ENCODE measurements at places on chromosomes 2 and 18.

DNA sequence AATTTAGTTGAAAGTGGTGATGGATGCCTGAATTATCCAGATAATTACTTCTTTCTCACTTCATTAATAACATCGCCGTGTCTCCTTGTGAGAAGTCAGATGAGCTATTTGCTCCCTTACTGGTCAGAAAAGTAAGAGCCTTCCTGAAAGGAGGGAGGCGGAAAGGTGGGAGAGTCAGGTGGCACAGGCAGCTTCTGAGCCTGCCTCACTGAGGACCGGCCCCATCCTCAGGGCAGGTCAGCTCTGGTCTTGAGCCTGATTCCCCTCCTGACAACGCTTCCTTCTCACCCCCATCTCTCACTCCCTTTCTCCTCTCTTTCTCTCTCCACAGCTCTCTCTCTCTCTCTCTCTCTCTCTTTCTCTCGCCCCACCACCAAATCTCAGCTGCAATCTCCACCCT lies 10.1 kb upstream of the APOB start:
- no peak for DNase-seq

DNA sequence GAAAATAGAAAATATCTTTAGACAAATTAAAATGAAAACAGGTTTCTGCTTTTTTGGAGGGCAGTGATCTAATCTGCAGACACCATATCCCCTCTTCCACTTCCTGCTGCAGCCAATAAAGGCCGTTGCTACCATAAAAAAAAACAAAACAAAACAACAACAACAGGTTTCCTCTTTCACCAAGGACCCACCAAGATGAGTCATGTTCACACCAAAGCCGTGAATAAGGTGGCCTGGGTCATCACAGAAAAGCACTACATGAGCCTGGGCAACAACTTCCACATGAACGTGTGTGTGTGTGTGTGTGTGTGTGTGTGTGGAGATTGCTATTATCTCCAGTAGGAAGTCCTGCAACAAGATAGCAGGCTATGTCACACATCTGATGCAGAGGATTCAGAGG lies 24.8 kb upstream of the TFCP2L1 start:
- DNase-seq: peak; percentile 57

- no peak for DNase-seq
These were observed 10.0 kb upstream of the STARD7 start for GRCh38 chr2:96218508-96219131.

- DNase-seq: no peak
These were observed 100.6 kb downstream of the MSH2 start for GRCh38 chr2:47503481-47504070.

DNA sequence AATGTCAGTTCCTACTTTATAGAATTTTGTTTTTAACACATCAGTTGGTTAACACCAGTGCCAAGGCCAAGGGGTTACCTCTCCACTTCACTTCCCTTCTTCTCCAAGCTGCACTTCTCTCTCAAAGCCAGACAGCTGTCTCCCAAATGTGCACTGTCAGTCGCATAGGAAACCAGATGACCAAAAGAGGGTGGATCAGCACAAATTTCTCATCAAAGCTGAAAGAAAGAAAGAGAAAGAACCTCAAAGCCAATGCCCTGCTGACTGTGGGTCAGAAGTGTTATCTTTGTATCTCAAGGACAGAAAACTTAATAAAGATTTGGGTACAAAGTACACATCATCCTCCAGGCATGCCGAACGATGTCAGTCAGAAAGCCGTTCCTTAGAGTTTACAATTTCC lies 32.2 kb downstream of the SPATS2L start:
- DNase-seq: no peak

GRCh38 chr2:39403311-39403710 lies 33.8 kb downstream of the MAP4K3 start:
- no peak for DNase-seq

GRCh38 chr18:51077217-51077616 lies 47.2 kb downstream of the SMAD4 start:
- no peak for DNase-seq

Data from CD4-positive, alpha-beta T cell treated with Interferon gamma for 1 hour (primary cell).